ENCODE measurements at places on chromosomes 3 and 15.

GRCh38 chr3:196639483-196640296, at the start of gene NRROS:
TSS of gene NRROS (plus strand) at chr3:196639694. CDS start at chr3:196654540, 14,846 bp downstream.
- DNase-seq = peak; percentile 76

GRCh38 chr3:1288805-1289494, 196.1 kb downstream of the CNTN6 start:
- no peak for DNase-seq

DNA sequence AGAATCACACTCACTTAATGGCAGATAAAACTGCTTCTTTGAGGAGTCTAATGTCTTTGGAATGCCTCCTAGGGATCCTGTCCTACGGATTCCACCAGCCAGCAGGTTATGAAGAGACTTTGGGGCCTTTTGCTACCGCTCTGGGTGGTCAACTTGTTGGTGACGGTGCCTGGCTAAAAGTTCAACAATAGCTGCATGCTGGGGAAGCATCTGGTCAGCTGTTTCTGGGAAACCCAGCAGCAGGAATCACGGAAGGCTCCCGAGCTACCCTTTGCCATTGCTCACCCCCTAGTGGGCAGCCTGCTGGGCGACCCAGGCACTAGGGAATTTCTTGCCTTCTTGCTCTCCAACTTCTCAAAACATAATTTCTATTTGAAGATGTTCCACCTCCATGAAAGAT, 263.3 kb downstream of the NEK10 start:
- no peak for DNase-seq

GRCh38 chr15:38201714-38202113, 50.9 kb upstream of the SPRED1 start:
- DNase-seq = peak; percentile 80

DNA sequence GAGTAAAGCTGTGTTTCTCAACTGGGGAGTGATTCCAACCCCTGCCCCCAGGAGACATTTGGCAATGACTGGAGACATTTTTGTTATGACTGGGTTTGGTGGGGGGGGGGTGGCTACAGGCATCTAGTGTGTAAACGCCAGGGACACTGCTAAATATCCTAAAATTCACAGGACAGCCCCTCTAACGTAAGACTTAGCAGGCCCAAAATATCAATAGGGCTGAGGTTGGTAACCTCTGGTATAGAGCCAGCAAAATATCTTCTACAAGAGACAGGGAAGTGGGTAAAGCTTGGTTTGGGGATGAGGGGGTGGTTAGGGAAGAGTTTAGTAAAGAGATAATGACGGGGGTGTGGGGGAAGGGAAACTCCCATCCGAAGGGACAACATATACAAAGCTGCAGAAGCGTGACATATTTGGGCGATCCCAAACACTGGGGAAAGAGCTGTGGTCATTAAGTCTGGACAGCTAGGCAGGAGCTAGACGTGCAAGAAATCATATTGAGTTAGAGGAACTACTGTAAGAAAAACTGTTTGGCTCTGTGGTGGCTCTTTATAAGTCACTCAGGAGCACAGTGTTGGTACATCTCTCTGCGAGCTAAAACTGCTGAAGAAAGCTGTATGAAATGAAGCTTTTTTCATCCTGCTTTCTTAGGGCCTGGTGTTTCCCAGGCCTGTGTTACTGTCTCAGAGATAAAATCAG, 697 bp upstream of the TRIM69 start:
- DNase-seq = no peak
